ENCODE measurements at places on chromosomes 4 and X.

- DNase-seq: no peak
Observed at GRCh38 chrX:24728530-24728929, 34.8 kb downstream of the POLA1 start.

GRCh38 chr4:99413140-99413539 lies 22.0 kb downstream of the ADH7 start:
- no peak for DNase-seq

GRCh38 chrX:120304256-120304655 lies 7.0 kb downstream of the TMEM255A start:
- no peak for DNase-seq

GRCh38 chrX:12906046-12906761 lies at the start of gene TLR8:
TSS of gene TLR8 (plus strand) at chrX:12906620. CDS start at chrX:12906707, 87 bp downstream.
- no peak for DNase-seq

- DNase-seq: no peak
Observed at GRCh38 chr4:74623041-74623440, 171.3 kb downstream of the BTC start.

- DNase-seq: no peak
Observed at GRCh38 chrX:3230496-3230895, 116.0 kb downstream of the MXRA5 start.
